ENCODE measurements at places on chromosomes 16 and 17.
A peak's percentile ranks its signal among the peaks of the same experiment; 100 is the strongest.

DNA sequence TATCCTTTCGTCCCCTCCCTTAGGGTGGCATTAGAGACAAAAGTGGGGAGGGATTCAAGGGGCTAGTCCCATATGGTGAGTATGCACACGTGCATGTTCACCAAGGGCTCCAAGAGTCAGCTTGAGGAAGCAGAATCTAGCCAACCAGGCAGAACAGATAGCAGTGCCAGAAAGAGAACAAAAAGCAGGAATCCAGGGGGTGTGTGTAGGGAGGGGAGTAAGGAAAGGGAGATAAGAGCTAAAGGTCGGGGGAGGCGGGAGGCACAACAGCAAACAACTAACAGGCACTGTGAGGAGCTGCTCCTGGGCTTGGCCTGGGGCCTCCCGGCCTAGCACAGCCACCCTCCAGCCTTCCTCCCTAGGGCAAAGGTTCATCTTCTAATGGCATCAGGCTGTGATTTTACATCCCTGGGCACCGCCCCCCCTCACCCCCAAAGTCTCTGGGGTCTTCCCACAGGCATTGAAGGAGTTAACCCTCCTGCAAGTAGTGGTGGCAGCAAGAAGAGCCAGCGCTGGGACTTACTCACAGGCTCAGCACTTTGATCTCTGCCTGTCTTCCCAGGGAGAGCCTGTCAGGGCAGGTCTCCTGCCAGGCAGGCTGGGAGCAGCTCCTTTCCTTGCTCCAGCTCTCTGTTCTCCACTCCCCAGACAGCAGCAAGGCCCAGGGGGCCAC lies 12.4 kb upstream of the SUPT4H1 start:
- DNase-seq = no peak

DNA sequence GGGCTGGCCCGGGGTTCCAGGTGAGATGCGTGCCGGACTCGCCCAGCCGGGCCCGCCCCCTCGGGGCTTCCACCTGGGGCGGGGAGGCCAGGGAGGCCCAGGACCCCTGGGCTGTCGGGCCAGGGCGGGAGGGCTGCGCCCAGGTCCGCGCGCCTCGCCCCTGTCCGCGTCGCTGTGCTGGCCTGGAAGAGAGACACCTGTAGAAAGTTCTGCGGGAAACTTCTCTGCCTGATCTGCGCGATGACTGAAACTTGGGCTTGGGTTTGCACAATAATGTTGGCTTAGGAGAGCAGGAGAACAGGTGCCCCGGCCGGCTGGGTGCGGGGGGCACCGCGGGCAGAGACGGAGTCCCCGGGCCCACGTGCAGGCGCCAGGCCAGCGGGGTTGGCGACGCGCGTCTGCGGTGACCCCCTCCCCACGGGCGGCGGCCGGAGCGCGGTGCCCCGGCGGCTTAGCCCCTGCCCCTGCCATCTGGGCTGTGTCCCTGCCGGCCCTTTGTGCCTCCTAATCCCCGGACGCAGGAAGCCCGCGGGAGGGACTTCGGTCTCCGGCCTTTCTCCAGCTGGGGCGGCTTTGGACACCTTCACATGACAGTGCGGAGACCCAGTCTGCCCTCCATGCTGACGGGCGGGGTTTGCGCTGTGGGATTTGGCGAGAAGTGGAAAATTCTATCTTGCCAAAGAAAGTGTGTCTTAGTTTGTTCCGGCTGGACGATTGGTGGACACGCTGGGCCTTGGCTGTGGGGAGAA lies 483 bp downstream of the LLGL2 start:
- DNase-seq = no peak

GRCh38 chr17:73316919-73317505 lies 5.2 kb upstream of the CDC42EP4 start:
- DNase-seq = no peak

DNA sequence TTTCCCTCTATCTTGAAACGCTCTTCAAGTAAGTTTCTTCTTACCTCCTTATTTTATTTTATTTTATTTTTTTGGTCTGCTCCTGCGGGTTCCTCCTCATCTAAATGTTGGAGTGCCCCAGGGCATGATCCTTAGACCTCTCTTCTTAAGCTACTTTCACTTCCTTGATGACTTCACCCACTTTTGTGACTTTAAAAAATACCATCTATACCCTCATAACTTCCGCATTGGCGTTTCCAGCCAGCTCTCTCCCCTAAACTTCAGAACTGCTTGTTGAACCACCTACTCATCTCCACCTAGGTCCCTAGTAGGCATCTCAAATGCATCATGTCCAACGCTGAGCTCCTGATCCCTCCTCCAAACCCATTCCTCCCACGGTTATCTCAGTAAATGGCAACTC lies 51.4 kb upstream of the NFAT5 start:
- peak; percentile 20 for DNase-seq

GRCh38 chr17:151004-151403 lies 13.6 kb downstream of the SCGB1C2 start:
- DNase-seq = no peak
